ENCODE measurements at places on chromosomes 6 and 20.
A peak's percentile ranks its signal among the peaks of the same experiment; 100 is the strongest.

DNA sequence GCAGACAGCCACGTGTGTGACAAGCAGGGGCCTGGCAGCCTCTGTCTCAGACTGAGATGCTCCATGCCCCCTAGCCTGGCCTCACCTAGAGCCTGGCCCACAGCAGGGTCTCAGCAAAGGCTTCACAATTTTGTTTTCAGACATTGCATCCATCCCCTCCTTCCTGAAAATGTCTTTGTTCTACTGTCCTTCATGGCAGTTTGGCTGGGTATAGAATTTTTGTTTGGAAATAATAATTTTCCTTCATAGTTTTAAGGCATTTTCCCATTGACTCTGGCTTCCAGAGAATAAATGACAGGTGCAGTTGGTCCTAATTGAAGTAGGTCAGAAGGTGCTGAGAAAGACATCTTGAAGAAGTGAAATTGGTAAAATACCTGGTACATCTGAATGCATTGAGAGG, 216.2 kb downstream of the EYA2 start:
- DNase-seq, result no peak

DNA sequence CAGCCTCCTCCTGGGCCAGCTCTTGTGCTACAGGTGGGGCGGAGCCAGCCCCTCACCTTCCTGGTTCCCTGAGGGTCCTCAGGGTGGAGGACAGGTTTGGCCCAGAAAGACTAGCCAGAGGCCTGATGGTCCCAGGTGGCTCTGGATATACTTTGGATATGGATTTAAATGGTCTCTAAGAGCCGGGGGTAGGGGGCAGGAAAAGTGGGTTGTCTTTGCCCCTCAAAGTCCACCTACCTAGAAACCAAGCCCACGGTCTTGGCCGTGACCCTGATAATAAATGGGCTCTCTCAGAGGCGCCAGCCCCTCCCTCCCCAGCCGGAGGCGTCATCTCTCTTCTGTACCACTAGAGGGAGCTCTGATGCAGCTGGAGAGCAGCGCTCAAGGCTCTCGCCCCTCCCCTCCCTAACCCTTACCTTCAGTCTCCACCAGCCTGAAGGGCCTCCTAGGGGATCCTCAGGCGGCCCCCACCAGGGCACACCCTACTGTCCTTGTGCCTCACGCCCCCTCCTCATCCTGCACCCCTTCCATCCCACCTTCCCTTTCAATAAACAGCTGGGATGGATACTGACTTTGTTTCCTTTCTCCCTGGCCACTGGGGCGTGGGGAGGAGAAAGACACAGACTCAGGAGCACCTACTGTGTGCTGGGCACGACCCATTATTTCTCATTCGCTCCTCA, 7.5 kb downstream of the NRSN2 start:
- peak; percentile 74 for DNase-seq

- no peak for DNase-seq
Measured at GRCh38 chr6:128244751-128245405, 275.5 kb downstream of the PTPRK start.

DNA sequence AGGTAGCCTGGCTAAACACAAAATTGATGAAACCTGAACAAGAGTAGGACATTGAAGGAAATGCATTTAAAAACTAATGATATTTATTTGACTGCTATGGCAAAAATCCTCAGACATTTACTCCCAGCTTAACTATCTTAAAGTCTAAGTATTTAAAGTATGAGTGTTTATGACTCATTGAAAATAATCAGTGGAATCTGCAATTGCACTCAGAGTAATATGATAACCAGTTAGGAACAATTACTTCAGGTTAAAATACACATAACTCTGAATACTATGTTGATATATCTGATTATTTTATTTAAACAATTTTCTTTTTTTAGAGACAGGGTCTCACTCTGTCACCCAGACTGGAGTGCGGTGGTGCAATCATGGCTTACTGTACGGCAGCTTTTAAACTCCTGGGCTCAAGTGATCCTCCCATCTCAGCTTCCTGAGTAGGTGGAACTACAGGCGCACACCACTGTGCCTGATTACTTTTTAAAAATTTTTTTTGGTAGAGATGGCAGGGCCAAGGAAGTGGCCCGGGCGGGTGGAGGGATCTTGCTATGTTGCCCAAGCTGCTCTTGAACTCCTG, 43.9 kb downstream of the FILIP1 start:
- DNase-seq, result no peak

DNA sequence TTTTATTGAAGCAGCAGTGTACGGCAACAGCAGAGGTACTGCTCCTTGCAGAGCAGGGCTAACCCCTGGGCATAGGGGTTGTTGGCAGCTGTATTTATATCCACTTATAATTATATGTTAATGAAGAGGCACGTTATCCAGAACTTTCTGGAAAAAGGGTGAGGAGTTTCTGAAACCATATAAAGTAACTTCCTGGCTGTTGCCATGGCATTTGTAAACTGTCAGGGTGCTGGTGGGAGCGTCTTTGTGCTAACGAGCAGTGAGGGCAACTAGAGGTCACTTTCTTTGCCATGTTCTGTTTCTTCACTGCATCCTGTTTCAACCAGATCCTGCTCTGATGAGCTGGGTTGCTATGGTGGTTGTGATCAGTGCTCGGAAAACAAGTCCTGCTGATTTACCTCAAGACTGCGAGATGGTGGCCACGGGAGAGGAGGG, 11.1 kb upstream of the ARFGEF2 start:
- DNase-seq, result no peak

DNA sequence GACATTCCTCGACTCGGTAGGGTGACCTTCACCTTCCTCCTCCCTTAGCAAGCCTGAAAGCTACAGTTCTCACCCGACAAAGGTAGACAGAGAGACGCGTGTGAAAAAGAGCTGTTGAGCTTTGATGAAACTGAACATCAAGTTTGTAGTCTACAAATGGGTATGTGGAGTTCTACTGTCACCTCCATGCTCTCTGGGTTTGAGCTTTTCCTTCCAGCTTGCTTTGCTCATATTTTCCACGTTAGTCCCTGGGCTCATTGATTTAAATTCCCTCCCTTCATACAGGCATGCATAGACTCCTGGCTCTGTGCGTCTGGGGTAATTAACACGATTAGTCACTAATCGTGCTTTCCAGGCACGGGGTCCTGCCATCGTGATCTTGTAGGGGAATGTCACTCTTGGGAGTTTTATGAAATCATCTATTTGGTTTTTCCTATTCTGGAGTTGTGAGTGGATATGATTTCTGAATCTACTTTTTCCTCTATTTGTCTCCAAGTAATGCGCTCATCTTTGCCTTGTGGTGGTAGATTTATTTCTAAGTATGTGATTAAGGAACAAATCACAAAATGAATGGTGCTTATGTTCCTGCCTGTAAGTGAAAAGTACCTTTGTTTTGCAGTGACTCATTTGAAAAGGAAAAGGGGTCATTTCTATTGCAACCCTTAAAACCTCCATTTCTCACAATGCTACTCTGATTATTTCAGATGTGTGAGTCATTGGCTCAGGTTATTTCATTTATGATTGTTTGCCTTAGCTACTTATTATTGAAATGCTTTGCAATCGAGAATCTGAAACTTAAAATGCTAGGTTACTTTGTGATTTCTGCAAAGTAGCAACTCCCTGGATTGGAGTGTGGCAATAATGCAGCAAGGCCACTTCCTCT, 154.6 kb downstream of the ZDHHC14 start:
- DNase-seq, result no peak

DNA sequence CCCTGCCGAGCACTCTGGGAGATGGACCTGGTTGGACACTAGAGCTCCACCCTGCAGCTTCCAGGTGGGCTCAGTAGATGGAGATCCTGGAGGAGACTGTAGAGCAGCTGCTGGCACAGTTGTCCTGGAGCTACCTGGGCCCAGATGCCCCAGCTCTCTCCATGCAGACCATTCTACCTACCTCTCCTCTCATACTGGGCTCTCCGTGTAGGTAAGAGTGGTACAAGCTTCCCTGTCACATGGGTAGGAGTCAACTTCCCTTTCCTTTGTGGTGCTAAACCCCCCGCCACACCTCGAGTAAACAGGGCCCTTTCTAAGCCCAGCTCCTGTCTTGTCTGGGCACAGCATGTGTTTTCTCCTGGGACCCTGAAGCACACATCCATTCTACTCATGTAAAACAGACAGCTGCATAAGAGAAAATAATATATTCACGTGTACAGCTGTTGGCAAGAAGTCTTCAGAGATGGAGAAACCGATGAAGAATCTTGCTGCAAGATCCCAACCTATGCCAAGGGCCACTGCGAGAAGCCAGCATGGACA, 108.1 kb upstream of the DUSP22 start:
- DNase-seq, result no peak

DNA sequence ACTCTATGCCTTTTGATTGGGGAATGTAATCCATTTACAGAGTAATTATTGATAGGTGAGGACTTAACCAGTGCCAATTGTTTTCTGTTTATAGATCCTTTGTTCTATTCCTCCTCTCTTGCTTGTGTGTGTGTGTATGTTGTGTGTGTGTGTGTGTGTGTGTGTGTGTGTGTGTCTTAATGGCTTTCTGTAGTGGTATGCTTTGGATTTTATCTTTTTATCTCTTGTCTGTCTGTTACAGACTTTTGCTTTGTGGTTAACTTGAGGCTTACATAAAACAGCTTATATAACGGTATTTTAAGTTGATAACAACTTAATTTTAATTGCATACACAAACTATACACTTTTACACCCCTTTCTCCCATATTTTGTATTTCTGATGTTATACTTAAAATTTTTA, 54.7 kb downstream of the CDC5L start:
- no peak for DNase-seq

- DNase-seq, result no peak
Measured at GRCh38 chr20:32970115-32970972, 33.9 kb downstream of the SUN5 start.

- DNase-seq, result no peak
Measured at GRCh38 chr20:41479113-41479512, 112.5 kb upstream of the EMILIN3 start.

DNA sequence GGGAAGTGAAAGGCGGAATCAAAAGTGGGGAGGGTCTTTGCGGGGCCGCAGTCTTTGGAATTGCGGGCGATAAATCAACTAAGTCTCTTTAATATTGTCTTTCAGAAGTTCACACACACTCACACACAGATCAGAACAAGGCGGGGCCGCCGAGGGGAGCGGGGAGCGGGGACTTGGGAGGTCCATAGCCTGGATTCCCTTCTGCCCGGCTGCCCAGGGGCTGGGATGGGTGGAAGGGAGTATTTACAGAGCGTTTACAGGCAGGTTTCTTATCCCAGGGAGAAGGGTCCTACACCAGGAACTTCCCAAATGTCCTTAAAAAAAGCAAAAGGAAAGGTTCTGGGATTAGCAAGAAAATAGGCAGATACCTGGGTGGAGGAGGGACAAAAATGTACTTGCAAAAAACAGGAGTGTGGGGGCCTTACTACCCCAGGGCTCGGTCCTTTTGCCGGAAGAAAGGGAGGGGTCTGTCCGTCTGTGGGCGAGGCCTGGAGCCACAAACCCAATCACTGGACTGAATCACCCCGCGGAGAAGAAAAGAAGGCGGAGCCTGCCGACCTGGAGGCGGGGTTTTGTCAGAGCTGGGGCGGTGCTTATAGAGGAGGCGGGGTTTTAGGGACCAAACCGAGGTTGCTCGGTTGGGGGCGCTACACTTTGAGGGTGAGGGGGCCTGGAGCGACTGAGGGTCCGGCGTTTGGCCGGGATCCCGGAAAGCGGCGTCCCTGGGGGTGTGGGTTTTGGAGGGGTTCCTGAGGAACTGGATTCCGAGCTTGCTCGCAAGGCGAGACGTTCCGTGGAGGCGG, 3.2 kb downstream of the PRRT1 start:
- DNase-seq, result peak; percentile 55

DNA sequence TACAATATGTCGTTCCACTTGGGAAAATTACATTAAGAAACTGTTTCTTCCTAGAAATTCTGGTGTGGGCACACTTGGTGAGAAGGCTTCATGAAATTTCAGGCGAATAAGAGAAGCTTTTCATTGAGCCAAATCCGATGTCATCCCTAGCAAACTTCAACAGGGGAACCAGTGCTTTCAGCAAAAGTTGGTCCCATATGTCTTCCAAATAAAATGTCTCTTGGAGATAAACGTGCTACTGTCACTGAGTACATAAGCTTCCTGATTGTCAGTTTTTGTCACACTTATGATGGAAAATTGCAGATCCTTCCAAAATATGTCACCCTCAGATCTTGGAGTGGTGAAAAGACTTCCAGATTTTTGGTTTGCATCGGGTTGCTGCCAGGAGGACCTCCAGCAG, 31.1 kb upstream of the SLC35A1 start:
- DNase-seq, result no peak

DNA sequence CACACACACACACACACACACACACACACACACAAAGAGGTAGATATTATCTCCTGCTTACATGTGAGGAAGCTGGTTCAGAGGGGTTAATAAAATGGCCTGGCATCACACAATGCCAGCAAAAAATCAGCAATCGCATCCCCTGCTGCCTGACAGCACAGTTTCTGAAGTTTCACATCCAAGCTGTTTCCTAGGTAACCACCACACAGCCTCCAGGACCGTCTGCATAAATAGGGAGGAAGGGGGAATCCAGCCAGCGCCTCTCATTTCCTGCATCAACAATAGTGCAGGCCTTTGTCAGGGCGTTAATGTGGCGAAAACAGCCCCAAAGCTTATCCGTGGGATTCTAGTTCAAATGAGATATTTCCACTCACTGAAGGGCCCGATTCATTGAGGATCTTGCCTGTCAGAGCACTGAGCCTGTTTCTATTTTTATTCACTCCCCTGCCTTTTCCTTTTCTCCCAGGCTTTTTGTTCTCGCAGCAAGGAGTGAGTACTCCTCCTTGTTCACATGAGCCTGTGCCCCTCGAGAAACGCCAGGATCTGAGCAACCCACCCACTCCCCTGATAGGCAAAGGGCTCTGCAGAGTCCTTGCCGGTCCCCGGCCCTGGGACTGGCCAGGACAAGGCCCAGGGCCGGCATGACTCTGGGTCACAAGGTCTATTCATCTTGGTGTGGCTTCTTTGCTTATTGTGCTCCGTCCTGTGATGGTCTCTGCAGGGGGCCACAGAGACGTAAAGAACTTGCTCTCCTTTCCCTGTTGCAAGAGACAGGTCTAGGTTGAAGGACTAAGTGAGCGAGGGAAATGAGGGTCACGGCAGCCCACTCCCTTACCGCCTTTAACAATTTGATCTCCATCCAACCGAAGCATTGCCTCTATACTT, 32.7 kb downstream of the TUBB2B start:
- DNase-seq, result no peak

DNA sequence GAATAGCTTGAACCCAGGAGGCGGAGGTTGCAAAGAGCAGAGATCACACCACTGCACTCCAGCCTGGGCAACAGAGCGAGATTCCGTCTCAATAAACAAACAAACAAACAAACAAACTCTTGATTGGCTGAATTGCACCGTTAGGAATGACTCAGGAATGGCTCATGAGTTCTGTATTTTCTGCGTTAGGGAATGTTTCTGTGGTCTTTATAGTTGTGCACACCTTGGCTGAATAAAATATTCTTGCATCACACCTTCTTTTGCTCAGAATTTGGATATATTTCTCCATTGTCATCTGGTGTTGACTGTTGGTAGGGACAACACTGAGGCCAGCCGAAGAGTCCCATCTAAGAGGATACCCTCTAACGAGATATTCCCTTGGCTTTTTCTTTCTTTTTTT, 19.6 kb upstream of the PI16 start:
- DNase-seq, result no peak

- no peak for DNase-seq
Measured at GRCh38 chr6:26141378-26141904, 54.2 kb downstream of the HFE start.

Data from stimulated activated CD4-positive, alpha-beta T cell treated with anti-CD3 and anti-CD28 coated beads, Interleukin-2, amount 100 ng/mL, for 4 hours (primary cell).